Right atrium auricular region (tissue), 2 donors: ENCODE measurements at places on chromosomes 16 and 17. TPM values are rescaled to one million over a fixed set of nuclear protein-coding genes. Genes with fewer than 3 reads are reported as not detected.

Gene KRT17
- not detected for total RNA-seq

Gene ARHGAP27
- 21.9 TPM for total RNA-seq

Gene TBX2
- total RNA-seq, result 4.3 TPM

Gene SEZ6L2
- 2.6 TPM for total RNA-seq

- no peak overlapping the region for H3K27ac ChIP-seq
- no peaks in the 10 kb centered on the region for H3K4me1 ChIP-seq
- no peak overlapping the region for H3K4me3 ChIP-seq
- no peaks in the 10 kb centered on the region for H3K27me3 ChIP-seq
Observed at GRCh38 chr17:35188111-35188510, 6.1 kb downstream of the SLC35G3 start.

- H3K36me3 ChIP-seq, result no peaks in the 10 kb centered on the region
- no peak overlapping the region for H3K27ac ChIP-seq
- H3K27me3 ChIP-seq, result peaks cover 17% of the 10 kb centered on the region
- no peak for DNase-seq
- peak overlapping the region; percentile 22 for H3K4me3 ChIP-seq
Observed at GRCh38 chr16:68642436-68643101, 2.5 kb upstream of the CDH3 start.

- H3K27ac ChIP-seq, result peak overlapping the region; percentile 85
- peaks cover 45% of the 10 kb centered on the region for H3K4me1 ChIP-seq
- no peaks in the 10 kb centered on the region for H3K27me3 ChIP-seq
- no peak for DNase-seq
Observed at GRCh38 chr17:17848311-17849082, 11.7 kb upstream of the SREBF1 start.
